Mammary epithelial cell (primary cell): ENCODE measurements at places on chromosomes 11 and 22.

- no peak for DNase-seq
Observed at GRCh38 chr11:119065369-119065768, 2.2 kb upstream of the VPS11 start.

GRCh38 chr22:23193196-23193827 lies 13.0 kb downstream of the BCR start:
- no peak for DNase-seq

DNA sequence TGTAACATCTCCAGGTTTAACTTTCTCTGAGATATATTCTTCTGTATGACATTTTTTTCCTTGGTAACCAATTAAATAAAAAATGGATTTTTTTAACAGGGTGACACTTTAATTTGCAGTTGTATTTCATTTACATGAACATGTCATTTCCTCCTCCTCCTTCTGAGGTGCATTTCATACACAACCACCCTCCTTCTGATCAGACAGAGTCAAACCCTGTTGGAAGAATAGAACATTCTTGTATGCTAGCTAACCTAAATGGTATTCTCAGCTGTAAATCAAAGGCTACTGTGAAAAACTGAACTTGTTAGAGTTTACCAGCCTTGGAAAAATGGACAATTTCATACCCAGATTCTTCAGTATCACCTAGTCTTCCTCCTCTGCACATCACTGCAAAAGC lies 52.7 kb upstream of the CHRM4 start:
- no peak for DNase-seq

GRCh38 chr11:74403607-74404321 lies 5.5 kb upstream of the PGM2L1 start:
- DNase-seq = no peak

DNA sequence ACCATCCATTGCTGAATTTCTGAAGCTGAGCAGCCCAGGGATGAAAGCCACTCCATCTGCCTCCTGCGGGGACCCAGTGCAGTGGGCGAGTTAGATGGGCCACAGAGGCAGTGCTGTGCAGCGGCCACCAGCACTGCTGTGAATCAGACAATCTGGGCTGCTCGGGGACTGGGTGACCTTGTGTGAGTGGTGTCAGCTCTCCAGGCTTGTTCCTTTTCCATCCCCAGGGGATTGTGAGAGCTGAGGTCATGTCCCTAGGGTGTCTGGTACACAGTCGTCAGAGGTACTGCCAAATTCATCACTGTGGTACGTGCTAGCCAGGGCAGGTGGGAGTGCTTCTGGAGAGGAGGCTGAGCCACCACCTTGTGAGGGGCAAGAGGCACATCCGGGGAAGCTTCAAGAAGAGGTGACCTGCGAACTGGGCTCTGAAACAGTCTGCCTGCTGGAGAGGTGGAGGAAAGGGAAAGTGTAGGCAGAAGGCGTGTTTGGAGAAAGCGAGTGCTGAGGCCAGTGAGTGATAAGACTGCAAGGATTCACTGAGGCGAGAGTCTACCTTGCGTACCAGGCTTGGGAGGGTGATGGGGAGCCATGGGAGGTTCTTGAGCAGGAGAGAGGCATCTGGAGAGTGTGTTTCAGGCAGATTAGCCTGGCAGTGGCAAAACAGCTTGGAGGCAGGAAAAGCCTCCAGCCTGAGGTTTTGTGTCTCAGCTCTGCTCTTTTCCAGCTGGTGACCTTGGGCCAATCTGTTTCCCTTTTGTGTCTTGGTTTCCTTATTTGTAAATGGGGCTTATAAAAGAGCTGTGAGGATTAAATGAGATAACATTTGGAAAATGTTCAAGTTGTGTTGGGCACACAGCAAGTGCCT lies 22.7 kb downstream of the CACNA1I start:
- no peak for DNase-seq

DNA sequence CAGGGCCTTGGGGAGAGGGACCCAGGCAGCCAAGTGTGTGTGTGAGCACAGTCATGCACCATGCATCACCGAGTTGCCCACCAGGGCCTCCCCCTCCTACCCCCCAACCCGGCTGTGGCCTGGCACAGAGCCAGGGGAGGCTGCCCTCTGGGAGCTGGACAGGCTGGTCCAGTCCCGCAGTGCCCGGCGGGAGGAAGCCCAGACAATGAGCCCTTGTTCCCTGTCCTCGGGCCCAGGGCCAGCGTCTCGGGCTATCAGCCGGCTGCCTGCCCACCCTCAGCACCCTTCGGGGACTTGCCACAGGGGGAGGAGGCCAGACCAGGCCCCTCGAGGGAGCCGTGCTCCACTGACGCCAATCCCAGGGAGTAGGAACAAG lies 4.5 kb downstream of the LRRC75B start:
- peak; percentile 53 for DNase-seq

DNA sequence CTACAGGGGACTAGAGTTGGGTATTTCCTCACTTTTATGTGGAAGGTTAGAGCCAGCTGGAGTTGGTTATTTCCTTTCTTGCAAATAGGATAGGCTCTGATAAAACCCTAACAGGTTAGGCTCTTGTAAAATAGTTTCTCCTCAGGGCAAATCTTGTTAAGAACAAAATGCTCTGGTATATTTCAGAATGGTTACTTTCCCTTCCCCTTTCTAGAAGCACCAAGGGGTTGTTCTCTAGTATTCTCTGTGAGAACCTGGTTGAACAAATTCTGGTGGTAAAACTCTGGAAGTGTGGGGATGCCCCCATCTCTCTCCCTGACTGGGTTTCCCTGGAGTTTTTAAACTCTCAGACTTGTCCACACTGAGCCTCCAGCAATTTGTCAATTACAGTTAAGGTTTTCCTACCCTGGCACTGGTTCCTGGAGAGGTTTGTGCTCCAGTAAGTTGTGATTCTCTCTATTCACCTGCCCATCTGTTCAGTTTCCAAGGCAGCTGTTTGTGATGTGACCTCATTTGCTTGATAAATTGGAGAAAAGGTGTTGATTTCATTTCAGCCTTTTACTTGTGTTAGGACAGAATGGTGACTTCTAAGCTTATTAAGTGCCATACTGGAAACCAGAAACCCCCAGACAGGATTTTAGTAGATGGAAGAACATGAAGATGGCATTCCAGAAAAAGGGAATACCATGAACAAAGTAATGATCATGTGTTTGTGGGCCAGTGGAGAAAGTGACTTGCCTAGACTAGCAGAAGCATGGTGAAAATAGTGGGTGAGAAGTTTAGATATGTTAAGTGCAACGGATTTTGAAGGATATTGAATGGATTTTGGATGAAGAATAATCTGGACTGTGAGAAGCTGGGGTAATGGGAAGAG lies 64.6 kb downstream of the EXT2 start:
- no peak for DNase-seq

DNA sequence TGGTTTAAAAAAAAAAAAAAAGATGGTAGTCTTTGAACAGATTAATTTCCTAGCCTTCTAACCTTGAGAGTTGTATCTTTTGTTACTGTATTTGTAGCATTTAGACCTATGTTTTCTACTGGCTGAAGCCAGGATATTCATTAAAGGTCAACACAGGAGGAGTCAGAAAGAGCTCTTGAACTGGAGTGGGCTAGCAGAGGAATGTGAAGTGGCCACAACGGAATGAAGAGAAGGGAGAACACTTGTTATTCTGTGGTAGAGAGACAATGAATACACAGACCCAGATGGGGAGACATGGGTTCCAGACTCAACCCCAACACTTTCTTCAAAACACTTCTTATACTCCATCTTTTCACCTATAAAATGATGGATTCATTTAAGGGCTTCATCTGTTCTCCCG lies 88.1 kb downstream of the RELT start:
- no peak for DNase-seq

DNA sequence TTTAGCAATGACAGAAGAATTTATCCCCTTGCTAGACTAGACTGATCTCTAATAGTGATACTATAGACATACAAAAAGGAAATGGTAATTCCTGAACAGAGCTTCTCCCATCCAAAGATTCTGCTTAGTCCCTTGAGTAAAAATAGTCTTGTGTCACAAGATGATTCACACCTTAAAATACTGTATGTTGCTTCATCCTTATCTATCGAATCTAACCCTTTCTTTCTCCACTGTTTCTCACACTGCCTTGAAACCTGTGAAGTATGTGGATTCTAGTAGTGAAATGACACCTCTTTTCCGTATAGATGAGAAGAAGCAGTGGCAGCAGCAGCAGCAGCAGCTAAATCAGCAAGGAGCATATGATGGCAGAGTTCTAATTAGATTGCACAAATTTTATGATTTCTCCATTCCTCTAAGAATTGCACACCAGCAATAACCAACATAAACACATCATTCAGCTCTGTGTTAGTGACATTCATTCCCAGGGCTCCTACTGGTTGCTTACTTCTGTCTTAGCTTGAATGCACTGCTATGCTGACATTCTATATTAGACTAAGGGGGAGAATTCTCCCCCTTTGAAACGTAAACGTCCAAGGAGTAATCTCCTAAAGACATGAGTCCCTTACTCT lies 14.6 kb downstream of the KCNA4 start:
- DNase-seq = no peak

- DNase-seq = no peak
Observed at GRCh38 chr22:22246706-22247105, 2.1 kb downstream of the VPREB1 start.

DNA sequence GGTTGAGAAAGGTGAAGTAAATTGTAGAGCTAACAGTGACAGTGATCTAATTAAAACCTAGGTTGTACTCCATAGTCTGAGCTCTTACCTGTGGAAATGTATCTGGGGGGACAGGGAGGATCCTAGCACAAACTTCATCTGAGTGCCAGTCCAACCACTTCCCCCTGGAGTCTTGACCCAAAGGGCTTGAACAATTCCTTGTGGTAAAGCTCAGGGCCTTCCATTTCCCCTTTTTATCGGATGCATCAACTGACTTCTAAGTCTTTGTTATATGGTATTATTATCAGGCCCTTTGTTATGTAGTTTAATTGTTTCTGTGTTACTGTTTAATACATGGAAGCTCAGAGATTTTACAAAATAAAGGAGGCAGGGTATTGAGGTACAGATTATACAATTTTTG lies 140.2 kb upstream of the SESN3 start:
- DNase-seq = no peak

DNA sequence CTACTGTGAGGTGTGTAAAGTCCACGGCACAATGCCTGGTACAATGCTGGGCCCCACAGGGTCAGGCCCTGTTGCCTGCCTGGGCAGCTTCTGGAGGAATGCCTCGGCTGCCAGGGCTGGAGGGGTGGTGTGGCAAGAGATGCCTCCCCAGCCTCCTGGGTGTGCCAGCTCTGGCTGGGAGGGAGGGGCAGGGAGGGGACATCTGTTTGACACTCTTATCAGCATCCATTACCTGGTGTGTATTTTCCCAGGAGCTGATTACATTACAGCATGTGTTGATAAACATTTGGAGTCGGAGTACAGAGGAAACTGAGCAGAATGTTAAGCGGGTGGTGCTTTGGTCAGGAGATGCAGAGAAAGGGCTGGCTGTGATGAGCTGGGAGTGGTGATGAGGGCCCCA lies 11.0 kb upstream of the NECTIN1 start:
- DNase-seq = no peak

GRCh38 chr11:12198251-12199222 lies 88.1 kb downstream of the MICAL2 start:
- DNase-seq = no peak

GRCh38 chr11:11553573-11553972 lies 68.2 kb downstream of the GALNT18 start:
- DNase-seq = no peak

DNA sequence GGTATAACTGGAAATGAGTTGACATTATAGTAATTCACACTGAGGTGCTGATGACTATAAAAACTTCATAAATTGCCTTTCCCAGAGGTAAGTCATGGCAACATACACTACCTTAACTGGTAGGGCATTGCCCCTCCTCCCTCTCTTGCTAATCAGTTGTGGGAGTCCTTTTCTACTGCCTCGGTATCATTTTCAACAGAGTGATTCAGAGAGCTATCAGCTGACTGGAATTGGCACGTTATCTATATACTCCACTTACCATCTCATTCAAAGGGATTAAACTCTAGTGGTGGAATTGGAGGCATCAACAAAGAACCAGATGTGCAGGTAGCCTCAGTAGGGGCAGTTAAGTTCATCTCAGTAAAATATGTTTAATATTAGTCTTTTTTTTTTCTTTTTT lies 8.0 kb upstream of the NUP160 start:
- DNase-seq = no peak
